ENCODE measurements at places on chromosomes 1 and 21.
A peak's percentile ranks its signal among the peaks of the same experiment; 100 is the strongest.

DNA sequence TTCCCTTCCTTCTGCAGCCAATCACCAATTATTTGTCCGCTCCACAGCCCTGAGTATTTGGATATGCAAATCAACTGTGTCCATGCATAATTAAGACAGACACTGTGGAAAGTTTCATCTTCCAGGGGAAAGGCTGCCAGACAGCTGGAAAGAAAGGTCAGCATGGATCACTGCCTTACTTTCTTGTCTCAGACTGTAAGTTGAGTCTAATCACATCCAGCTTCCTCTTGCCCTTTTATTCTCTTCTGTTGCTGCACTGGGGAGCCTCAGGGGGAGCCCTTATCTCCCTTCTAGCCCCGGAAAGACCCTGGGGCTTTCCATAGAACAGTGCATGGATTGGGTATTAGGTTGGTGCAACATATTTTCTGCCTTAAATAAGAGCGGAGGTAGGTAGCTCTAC is 182.9 kb downstream of the OMA1 start:
- DNase-seq: no peak

DNA sequence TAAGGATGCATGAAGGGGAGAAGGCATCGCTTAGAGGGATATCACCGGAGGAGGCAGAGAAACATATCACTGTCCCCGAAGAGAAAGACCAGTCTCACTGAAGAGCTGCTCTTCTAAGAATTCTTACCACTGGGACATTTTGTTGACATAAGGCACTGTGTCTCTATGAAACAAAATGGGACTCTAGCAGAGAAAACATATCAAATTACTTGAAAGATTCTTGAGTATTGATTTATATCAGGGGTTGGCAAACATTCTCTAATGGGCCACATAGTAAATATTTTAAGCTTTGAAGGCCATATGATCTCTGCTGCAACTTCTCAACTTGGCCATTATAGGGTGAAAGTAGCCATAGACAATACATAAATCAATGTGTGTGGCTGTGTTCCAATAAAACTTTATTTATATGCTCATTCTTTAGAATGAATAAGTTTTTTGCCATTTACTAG is 41.0 kb upstream of the GREM2 start:
- DNase-seq: no peak

DNA sequence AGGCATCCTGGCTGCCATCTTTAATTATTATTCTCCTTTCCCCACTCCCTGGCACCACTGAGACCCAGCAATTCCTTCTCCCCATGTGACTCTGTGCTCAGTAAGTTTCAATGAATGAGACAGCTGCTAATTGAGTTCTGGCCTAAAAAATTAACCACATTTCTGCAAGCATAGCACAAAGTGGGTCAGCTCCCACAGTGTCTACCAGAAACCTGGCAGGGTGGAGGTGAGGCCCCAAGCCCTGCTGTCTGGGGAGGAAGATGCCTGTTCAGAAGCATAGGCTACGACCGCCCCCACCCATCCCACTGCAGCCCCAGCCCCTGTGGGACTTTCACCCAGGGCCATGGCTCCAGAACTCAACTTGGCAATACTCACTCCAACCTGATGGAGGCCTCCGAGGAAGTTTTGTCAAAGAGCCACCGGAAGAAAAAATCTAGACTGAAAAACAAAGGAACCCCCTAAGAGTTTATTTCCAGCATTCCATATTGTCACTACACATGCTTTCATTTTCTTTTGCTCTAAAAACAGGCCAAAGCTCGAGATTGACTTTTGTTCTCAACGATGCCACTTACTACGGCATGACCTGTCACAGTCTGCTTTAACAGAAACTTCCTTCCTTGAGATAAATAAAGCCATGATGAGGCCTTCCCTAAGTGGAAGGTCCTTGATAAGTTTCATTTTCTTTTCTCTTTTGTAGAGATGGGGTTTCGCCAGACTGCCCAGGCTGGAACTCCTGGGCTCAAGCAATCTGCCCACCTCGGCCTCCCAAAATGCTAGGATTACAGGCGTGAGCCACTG is 26.5 kb downstream of the TMEM63A start:
- no peak for DNase-seq

GRCh38 chr21:33514229-33514628 is 22.7 kb upstream of the DNAJC28 start:
- DNase-seq: no peak

DNA sequence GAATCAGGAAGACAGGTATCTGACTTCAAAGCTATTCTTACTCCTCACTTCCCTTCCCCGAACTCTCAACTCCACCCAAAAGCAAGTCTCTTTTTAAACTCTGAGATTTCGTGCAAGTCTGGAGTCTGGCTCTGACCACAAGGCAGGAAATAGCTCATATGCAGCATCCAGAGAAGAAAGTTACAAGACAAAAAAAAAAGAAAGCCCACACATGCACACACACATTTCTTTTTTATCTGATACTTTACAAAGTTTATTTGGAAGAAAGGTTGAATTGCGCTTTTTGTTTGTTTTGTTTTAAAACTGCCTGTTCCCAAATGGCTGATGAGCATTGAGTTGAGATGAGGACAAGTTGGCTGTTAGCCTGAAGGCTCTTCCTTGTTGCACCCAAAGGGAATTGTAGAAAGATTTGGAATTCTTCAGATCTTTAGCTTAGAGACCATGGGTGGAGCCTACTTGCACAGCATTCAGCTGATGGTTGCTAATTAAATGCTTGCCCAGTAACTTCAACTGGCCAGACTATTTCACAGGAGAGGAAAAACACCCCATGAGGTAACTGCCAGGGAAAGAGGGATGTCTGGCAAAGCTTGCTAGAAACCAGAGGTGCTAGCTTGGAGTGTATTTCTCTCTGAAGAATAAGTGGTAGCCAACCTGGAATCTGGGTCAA is 490.3 kb downstream of the TTLL7 start:
- DNase-seq: peak; percentile 16

DNA sequence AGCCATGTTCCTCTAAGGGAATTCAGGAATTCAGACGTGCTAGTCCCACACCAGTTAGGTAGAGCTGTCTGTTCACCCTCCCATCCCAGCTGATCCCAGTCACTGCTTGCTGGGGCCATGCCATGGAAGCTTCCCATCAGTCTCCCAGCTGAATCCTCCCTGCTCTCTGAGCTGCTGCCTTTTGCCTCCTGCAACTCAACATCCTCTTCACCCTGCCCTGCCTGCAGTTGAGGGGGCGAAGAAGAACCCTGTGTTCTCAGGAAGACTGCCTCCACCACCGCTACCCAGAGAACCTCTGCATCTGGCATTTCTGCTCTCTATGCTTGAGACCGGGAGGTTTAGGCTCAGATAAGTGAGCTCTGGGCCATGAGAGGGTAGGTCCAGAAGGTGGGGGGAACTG is 16.2 kb downstream of the CDCA8 start:
- no peak for DNase-seq

DNA sequence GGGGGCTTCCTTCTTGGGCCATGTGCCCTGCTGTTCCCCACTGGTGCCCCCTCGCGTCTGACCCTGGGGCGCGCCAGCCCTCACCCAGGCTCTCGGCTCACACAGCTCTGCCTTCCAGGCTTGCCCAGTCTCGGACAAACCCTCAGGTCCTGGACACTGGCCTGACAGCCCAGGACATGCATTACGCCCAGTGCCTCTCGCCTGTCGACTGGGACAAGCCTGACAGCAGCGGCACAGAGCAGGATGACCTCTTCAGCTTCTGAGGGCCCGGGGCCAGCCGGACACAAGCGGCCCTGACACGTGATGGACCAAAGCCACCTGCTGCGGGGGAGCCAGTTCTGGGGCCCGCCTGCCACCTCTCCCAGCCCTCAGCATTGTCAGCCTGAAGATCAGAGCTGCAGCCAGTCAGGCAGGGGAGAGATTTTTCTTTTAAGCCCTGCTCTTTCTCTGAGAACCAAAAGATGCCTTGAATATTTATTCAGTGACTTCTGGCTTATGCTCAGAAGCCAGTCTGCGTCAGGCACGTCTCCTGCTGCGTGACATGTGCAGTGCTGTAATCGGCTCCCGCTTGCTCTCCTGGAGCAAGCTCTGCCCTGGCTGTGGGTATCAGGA is 23.4 kb downstream of the LDLRAP1 start:
- no peak for DNase-seq

- no peak for DNase-seq
Measured at GRCh38 chr21:21283810-21284209, 285.6 kb downstream of the NCAM2 start.

DNA sequence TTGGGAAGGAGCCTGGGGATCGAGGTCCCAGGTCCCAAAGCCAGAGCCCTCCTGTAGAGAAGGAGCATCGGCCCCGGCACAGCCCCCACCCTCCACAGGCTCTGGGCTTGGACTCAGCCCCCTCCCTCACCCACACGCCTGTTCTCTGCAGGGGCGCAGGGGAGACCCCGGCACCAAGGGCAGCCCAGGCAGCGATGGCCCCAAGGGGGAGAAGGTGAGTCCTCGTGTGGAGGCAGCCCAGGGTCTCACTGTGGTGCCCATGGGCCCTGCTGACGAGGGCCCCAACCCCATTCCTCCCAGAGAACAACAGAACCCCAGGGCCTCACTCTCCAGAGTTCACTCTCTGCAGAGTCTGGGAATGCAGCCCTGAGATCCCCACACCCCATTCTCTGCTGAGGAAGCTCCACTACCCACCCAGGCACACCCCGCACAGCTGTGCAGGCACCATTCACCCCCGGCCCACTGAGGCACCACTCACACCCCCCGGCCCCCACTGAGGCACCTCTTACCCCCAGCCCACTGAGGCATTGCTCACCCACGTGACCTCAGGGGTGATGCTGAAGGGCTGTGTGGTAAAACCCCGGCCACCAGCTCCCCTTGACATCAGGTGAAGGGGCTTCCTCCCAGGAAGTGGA is 21.8 kb downstream of the COL6A2 start:
- DNase-seq: no peak

DNA sequence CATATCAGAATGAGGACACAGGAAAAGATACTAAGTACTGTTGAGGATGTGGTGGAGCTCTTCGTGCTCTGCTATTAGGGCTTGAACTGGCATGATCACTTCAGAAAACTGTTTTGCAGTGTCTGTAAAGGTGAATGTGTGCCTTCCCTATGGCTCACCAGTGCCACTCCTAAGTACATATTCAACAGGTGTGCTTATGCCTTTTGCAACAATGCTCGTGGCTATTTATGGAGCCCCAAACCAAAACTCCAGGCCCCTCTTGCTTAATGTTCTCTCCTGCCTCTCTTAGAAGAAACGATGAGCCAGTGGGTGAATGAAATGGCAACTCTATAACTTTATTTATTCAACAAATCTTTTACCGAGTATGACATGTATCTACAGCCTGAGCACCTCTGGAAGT is 70.2 kb downstream of the TAS1R2 start:
- no peak for DNase-seq

DNA sequence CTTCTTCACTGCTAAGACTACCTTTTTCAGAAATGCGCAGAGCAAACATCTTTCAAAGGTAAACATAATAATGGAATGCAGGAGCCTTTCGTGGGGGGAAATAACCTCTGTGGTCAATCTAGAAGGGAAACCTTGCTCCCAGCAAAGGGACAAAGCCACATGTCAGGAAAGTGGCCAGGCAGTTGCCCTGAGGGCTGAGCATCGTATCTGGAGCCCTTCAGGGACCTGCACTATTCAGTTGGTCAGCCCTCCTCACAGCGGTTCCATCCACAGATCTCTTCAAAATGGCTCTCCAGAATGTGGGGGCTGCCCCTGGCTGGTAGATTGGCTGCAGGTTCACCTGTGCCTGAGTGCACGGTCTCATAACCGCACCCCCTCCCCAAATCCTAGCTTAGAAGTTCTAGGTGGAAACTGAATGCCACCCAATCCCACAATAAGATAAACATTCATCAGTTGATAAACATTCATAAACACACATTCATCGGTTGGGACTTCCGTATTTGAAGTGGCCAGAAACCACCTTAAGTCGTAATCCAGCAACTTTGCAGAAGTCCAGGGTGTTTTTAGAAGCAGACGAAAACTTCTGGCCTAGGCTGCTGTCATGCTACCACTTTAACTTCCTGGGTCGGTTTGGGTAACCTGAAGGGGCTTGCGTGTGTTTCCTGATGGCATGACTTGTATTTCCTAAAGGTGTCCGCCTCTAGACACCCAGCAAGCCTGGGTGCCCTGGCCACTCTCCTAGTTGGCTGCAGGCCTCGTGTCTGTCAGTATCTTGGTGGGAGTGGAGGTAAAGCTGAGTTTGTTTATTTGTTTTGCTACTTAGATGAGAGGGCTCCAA is 50.5 kb downstream of the RASSF5 start:
- DNase-seq: peak; percentile 40

- peak; percentile 25 for DNase-seq
Measured at GRCh38 chr1:160046494-160047110, 14.8 kb upstream of the PIGM start.

DNA sequence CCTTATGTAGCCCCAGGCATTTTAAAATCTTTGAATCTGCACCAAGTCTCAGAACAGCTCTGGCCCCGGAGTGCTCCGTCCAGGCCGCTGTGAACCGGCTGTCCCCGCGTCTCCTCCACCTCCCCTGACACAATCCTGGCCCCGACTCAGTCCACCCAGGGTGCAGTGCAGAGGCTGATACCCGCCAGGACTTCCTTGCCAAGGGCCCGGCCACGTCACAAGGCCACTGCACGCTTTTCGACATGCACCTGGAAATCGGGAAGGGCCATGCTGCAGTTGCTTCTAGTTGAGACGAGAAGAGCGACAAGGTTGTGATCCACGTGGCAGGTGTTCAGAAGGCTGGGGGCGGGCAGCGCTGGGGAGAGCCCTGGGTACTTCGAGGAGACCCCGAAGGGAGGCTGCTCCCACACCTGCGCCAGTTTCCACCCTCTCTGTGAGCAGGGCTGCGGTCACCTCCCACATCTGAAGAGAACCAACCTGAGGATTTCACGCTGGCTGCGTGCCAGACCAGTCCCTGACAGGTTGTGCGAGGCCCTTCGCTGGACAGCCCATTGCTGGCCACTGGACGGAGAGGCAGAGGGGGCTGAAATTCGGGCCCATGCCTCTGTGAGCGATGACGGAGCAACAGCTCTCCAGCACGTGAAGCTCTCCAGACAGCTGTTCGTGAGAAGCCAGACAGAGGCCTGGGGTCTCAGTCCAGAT is 6.7 kb downstream of the VWA1 start:
- DNase-seq: no peak

Data from activated naive CD4-positive, alpha-beta T cell treated with Interleukin-2 at 50 U/mL for 16 hours (primary cell).